ENCODE measurements at places on chromosomes 6 and 20.
A peak's percentile ranks its signal among the peaks of the same experiment; 100 is the strongest.

- peak; percentile 34 for DNase-seq
Measured at GRCh38 chr20:5127204-5127858, 523 bp downstream of the CDS2 start.

DNA sequence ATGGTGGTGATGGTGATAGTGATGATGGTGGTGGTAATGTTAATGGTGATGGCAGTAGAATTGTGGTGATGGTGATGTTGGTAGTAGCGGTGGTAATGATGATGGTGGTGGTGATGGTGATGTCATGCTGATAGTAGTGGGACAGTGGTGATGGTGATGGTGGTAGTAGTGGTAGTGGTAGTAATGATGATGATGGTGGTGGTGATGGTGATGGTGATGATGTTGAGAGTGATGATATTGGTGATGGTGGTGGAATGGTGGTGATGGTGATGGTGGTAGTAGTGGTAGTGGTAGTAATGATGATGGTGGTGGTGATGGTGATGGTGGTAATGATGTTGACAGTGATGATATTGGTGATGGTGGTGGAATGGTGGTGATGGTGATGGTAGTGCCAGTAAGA, 128.8 kb downstream of the LPA start:
- DNase-seq, result no peak

DNA sequence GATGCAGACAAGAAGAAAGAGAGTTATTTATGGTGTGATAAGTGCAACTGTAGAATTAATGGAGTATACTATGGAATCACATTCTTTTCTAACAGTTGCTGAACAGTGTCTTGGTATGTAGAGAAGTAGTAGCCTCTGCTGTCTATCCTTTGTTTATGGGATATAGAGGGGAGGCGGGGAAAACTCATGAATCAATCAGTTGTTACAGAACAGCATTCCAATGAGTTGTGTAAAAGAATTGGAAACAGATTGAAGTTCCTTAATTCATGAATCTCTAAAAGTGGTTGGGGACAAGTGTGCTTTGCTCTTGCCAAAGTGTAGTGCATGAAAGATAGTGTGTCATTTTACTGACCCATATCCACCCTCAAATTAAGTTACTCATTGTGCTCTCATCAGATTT, 77.7 kb downstream of the FLRT3 start:
- no peak for DNase-seq

- peak; percentile 64 for DNase-seq
Measured at GRCh38 chr20:45406260-45407066, 1.6 kb upstream of the DBNDD2 start.

Data from dorsolateral prefrontal cortex (tissue), 122 donors.